ENCODE measurements at places on chromosomes 7 and 10. TPM values are rescaled to one million over a fixed set of nuclear protein-coding genes. Genes with fewer than 3 reads are reported as not detected.

The TSPAN33 gene
- 10.5 TPM for total RNA-seq

The OR13A1 gene
- not detected for total RNA-seq

The ATRNL1 gene
- total RNA-seq: 0.44 TPM

The CPA4 gene
- 68.7 TPM for total RNA-seq

The TRPV5 gene
- total RNA-seq: not detected

The ABCB1 gene
- total RNA-seq: 0.79 TPM

The LLCFC1 gene
- not detected for total RNA-seq

The PNLIP gene
- not detected for total RNA-seq

The GPR85 gene
- not detected for total RNA-seq

The ZNF853 gene
- total RNA-seq: 4.6 TPM

The ZNF804B gene
- total RNA-seq: not detected

The GNGT1 gene
- not detected for total RNA-seq

The COG5 gene
- 31.1 TPM for total RNA-seq

The ERVW-1 gene
- total RNA-seq: not detected

The CYP3A4 gene
- total RNA-seq: 2.3 TPM

The VWDE gene
- total RNA-seq: not detected

The NUTM2E gene
- total RNA-seq: not detected

The ZMIZ1 gene
- 104 TPM for total RNA-seq

The RBM20 gene
- 18.6 TPM for total RNA-seq

Measured in suprapubic skin (tissue), 4 donors.